Upper lobe of left lung (tissue), 6 donors: ENCODE measurements at places on chromosomes 3 and 15. TPM values are rescaled to one million over a fixed set of nuclear protein-coding genes. Genes with fewer than 3 reads are reported as not detected.

- no peak for DNase-seq
These were observed 155.5 kb downstream of the GABRG3 start for GRCh38 chr15:27126449-27126848.

EPHA6 gene
- total RNA-seq = not detected

FAM227B gene
- total RNA-seq = 2.9 TPM

EXD1 gene
- 0.09 TPM for total RNA-seq

- no peak for DNase-seq
These were observed 34.8 kb downstream of the SLC12A8 start for GRCh38 chr3:125177746-125178145.

PRTG gene
- 5.9 TPM for total RNA-seq

DAZL gene
- total RNA-seq = not detected

- DNase-seq = no peak
These were observed 32.3 kb downstream of the NOX5 start for GRCh38 chr15:69046781-69047180.

SEMA5B gene
- not detected for total RNA-seq

PCLAF gene
- not detected for total RNA-seq

GRCh38 chr3:10482631-10483363 lies 22.6 kb downstream of the ATP2B2 start:
- no peak for DNase-seq

PLCH1 gene
- 7.7 TPM for total RNA-seq

DNA sequence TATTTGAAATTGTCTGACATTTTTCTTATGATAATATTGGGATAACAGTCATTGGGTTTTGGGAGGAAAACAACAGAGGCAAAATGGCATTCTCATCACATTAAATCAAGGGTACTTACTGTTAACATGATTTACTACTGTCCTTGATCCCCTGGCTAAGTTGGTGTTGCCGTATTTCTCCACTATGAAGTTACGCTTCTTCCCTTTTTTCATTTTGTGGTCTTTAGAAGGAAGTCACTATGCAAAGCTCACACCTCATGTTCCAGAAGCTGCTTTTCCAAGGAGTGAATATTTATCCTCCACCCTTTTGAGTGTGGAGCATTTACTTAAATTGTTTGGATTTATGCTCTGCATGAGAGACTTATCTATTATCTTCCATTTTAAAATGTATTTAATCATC lies 63.7 kb downstream of the ALCAM start:
- DNase-seq = no peak

DNA sequence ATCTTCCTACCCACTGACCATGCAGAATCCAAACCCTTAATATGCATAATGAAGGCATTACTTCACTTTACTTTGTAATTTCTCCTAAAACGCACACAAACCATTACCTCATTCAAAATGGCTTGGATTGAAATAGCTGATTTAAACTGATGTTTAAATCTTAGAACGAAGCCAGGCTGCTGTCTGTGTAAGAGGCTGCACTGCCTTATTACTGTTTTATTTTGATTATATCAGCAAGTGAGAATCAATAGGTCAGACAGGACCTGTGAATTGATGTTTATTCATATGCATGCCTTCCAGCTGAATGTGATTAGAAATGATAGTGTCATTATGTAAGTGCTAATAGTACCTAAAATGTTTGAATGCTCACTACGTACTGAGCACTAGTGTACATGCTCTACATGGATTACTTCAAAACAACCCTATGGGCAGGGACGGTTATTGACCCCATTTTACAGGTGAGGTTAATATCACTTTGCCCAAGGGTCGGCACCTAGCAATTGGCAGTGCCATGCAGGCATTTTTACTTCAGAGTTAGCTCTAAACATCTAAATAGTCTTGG lies 314.2 kb upstream of the CBLB start:
- DNase-seq = no peak

GRCh38 chr3:5840056-5840455 lies 652.5 kb downstream of the EDEM1 start:
- DNase-seq = no peak

GRCh38 chr3:21357241-21357640 lies 393.8 kb downstream of the ZNF385D start:
- no peak for DNase-seq

- no peak for DNase-seq
These were observed 57.4 kb upstream of the POLR2M start for GRCh38 chr15:57649138-57649537.

DNA sequence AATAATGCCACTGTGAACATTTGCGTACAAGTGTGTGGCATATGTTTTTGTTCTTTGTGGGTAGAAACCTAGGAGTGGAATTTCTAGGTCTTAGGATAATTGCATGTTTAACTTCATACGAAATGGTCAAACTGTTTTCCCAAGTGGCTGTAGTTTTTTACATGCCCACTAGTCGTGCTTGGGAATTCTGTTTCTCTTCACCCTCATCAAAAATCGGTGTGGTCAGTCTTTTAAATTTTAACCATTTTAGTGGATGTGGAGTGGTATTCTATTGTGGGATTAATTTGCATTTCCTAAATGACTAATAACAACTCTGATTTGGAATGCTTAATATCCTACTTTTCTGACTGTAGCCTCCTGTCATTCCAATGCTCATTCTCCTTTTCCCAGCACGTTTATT lies 27.6 kb downstream of the ZFAND6 start:
- no peak for DNase-seq

DNA sequence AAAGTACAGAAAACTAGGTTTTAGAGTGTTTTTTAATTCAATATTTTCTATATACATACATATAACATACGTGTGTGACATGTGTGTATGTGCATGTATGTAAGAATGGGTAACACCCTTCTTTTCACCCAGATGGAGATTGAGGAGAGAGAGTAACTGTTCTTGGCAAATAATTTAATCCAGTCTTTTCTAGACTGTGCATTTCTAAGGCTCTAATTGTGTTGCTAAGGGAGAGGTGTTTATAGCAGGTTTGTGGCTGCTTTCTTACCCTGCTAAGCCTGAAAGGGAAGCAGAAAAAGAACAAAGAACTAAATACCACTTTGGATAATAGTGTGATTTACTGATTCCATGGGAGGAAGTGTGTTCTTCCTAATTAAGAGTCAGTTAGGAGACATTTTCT lies 46.0 kb upstream of the ALDH1L1 start:
- DNase-seq = no peak

DNA sequence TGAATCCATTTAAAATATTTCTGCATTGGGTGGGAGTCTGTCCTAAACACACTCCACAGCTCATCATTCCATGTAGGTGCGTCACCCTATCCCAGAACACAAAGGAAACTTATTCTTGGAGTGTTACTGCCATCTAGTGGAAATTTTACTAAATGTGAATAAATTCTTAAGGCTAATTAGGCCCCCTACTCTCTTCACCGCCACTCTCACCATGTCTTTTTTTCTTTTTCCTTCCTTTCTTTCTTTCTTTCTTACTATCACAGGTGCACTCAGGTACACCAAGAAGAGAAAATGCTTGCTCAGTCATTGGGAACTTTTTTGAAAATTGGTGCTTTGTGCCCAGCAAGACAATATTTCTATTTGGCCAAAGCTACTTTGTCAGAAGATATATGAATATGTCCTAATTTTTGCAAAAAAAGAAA lies 26.4 kb upstream of the ATP8B4 start:
- no peak for DNase-seq

RTP3 gene
- total RNA-seq = not detected

KCNH8 gene
- total RNA-seq = not detected

- DNase-seq = no peak
These were observed 20.5 kb upstream of the ACTC1 start for GRCh38 chr15:34815836-34816235.

DNA sequence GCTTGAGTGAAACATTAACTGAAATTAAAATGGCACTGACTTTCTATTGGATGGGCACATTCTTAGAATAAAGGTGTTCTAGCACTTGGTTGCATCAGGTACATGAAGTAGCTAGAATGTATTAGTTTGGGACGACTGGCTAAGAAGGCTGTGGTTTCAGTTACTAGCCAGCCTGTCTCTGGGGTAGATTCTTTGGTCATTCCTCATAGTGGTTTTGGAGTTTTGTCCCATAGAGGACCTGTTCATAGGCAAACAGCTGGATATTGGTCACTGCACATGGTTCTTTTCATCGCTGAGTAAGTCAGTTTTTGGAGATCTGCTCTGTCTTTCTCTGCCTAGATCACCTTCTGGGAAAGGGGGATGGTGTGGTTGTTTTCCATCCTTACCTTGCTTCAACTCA lies 55.3 kb downstream of the ADAMTSL3 start:
- no peak for DNase-seq

GRCh38 chr3:141578202-141578973 lies 91.6 kb downstream of the RASA2 start:
- DNase-seq = no peak

PRKCD gene
- total RNA-seq = 59.6 TPM

DNA sequence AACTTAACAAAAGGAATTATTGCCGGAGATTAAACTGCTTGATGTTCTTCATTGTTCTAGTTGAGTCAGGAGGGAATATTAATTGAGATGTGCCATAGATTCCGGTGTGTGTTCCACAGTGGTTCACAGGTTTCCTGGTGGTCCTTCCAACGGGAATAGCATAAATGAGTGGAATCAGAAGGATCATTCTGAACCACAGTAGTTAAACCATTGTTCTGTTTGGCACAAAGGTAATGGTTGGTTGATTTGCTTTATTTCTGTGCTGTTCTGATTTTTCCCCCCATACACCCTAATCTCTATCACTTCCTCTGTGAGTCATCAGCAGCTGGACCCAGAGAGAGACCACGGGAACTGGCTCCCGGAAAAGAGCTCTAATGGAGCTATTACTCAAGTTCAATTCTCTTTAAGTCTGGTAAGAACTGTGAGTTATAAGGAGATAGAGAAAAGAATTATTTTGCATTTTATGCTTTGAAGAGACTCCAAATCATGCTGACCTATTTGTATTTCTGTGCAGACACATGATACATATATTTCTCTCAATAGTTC lies 627.2 kb downstream of the ZIC1 start:
- DNase-seq = no peak

- DNase-seq = no peak
These were observed 18.0 kb upstream of the DNAJC13 start for GRCh38 chr3:132399054-132399929.

CASR gene
- total RNA-seq = not detected

- DNase-seq = no peak
These were observed 18.1 kb downstream of the ALS2CL start for GRCh38 chr3:46675426-46675825.

GRCh38 chr3:45225465-45226205 lies 452 bp downstream of the TMEM158 start:
- DNase-seq = no peak

TTLL13 gene
- 0.89 TPM for total RNA-seq

NEK10 gene
- total RNA-seq = 10.2 TPM

SERPINI1 gene
- total RNA-seq = 3.8 TPM

DNA sequence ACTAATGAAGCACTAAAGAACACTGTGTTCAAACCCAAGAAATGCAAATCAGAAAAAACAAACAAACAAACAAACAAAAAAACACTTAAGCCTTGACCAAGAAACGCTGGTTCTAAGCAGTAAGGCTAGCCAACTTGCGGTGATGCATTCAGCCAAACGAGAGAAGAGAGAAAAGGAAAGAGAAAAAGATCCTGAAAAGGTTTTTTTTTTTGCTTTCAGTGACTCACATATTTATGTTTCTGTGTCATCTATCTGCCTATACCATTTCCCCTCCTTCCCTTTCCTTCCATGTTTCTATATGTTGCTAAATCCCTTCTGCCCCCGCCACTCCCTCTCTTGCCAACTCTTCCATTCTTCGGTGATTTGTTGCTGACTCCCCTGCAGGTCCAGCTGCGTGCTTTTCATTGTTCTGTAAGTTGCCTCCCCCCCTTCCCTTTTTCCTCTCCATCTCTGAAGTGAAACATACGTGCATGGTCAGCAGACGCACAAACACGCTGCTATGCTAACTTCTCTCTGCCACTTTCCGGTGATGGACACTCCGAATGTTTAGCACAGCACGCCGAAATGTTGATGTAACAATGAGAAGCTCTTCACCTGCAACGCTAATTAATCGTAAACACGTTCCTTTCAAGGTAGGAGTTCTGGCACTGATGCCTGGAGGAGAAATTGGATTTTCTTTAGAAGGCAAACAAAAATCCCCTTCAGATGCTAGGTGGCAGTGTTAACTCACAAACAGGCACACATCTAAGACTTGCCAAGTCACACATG lies 154.4 kb downstream of the TUSC7 start:
- DNase-seq = no peak

GRCh38 chr3:66023738-66024385 lies 14.9 kb downstream of the MAGI1 start:
- no peak for DNase-seq
